ENCODE measurements at places on chromosomes 7 and 10. TPM values are rescaled to one million over a fixed set of nuclear protein-coding genes. Genes with fewer than 3 reads are reported as not detected.

PGAM2 gene
- not detected for total RNA-seq

C10orf53 gene
- not detected for total RNA-seq

CDC14C gene
- not detected for total RNA-seq

PNLIPRP1 gene
- total RNA-seq, result not detected

AKR1D1 gene
- total RNA-seq, result not detected

WDR86 gene
- 19.4 TPM for total RNA-seq

ANKRD30A gene
- not detected for total RNA-seq

RBP3 gene
- total RNA-seq, result not detected

FANK1 gene
- 6.6 TPM for total RNA-seq

AKR1C2 gene
- 104 TPM for total RNA-seq

SH2B2 gene
- total RNA-seq, result 8.8 TPM

ANKRD61 gene
- not detected for total RNA-seq

LLCFC1 gene
- not detected for total RNA-seq

KMT2E gene
- total RNA-seq, result 98.7 TPM

CNNM1 gene
- total RNA-seq, result 2.5 TPM

NANOS1 gene
- total RNA-seq, result not detected

FKBP6 gene
- total RNA-seq, result not detected

STEAP1 gene
- 24.3 TPM for total RNA-seq

PON1 gene
- total RNA-seq, result not detected

SORBS1 gene
- 116 TPM for total RNA-seq

SFRP4 gene
- total RNA-seq, result 56.0 TPM

ARHGAP22 gene
- total RNA-seq, result 3.2 TPM

PSAP gene
- 680 TPM for total RNA-seq

GJD4 gene
- total RNA-seq, result not detected

SFTPA1 gene
- 2.9 TPM for total RNA-seq

SLC26A4 gene
- total RNA-seq, result not detected

PNLIPRP2 gene
- total RNA-seq, result not detected

PRXL2A gene
- 62.4 TPM for total RNA-seq

MEOX2 gene
- 1.7 TPM for total RNA-seq

H2BK1 gene
- total RNA-seq, result not detected

LRIT1 gene
- not detected for total RNA-seq

CYP26C1 gene
- not detected for total RNA-seq

DDC gene
- total RNA-seq, result 1.7 TPM

GRID2IP gene
- total RNA-seq, result not detected

KCNMA1 gene
- total RNA-seq, result 94.3 TPM

CARD11 gene
- total RNA-seq, result 2.9 TPM

GLI3 gene
- total RNA-seq, result 24.6 TPM
